ENCODE measurements at places on chromosomes 3 and 15. TPM values are rescaled to one million over a fixed set of nuclear protein-coding genes. Genes with fewer than 3 reads are reported as not detected.

The GOLGA8O gene
- polyA plus RNA-seq = 0.07 TPM

The FBXW12 gene
- not detected for polyA plus RNA-seq

The NFKBIZ gene
- polyA plus RNA-seq = 192 TPM

DNA sequence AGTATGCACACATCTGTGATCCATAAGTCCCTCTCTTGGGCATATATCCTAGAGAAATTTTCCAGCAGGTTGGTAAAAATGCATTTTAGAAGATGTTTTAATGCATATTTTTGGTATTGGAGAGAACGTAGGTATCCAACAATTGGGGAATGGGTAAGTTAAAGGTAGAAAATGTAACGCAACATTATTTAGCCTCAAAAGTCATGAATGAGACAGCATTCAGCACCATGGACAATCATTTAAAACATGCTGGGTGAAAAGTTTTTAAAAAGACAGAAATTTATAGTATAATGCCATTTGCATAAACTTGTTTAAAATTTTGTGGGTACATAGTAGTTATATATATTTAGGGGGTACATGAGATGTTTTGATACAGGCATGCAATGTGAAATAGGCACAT is 43.4 kb downstream of the TRIM69 start:
- DNase-seq = no peak

GRCh38 chr3:53181024-53181371 is 20.0 kb downstream of the PRKCD start:
- DNase-seq = no peak

DNA sequence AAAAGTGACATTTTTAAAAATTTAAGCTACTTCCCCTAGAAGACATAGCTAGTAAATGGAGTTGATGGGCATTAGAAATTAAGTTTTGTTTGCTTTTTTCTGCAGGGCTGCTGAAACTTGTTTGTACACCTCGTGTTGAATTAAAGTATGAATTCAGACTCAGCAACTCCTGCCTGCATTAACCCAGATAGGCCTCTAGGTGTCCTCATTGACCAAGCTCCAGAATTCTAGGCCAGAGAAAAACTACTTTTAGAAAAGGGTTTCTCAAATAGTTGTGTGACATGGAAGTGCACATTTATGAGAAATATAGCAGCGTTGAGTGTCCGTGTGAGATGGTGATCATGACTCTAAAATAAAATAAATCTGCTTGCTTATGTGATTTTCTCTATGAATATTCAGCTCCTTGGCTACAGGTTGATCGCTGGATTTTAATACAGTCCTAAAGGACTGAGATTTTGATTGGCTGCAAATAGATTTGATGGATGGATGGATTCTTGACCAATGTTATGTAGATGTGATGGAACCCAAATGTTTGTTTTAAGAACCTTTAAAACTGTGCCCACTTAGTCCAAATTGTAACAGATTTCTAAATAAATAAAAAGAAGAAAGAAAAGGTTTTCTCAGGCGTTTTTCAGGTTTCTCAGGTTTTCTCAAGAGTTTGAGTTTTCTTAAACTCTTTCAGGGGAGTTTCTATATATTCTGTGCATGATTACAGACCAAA is 39.4 kb upstream of the LMOD3 start:
- DNase-seq = peak; percentile 71

GRCh38 chr15:40063563-40064011 is 24.6 kb upstream of the SRP14 start:
- DNase-seq = no peak

DNA sequence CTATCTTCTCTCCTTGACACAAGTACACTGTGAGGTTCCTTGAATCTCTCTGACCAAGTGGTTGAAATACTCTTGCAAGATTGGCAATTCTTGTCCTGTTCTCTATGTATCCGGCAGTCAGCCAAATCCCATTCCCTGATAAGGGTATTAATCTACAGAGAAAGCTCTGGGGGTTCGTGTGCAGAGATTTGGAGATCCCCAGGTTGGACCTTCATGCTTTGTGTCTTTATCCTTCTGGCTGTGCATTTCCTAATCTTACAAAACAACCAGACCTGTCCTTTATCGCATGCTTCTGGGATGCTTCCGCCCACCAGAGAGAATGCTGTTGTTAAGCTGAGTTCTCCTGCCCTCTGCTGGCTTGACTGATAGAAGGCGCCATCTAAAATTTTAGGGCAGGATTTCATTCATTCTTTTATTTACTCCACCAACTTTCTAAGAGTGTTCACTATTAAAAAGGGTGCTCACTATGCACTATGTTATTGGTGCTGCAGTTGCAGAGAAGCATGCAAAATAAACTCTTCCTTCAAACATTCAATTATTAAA is 8.6 kb upstream of the SST start:
- peak; percentile 81 for DNase-seq

DNA sequence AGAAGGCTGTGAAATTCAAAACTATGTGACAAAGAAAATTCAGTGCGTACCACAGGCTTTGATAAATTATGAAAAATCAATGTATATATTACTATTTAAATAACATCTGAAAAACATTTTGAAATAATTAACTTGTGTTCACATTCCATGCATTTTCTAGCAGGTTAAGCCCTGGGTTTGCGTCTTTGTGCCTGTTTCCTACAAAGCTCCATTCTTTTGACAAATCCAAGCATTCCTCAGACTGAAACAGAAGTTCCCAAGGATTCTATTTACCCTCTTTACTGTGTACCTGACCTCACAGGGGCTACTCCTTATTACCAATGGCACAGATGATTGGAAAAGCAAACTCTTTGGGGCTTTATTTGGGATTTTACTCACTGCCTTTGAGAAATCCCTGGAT is 1.9 kb downstream of the PAQR9 start:
- no peak for DNase-seq

DNA sequence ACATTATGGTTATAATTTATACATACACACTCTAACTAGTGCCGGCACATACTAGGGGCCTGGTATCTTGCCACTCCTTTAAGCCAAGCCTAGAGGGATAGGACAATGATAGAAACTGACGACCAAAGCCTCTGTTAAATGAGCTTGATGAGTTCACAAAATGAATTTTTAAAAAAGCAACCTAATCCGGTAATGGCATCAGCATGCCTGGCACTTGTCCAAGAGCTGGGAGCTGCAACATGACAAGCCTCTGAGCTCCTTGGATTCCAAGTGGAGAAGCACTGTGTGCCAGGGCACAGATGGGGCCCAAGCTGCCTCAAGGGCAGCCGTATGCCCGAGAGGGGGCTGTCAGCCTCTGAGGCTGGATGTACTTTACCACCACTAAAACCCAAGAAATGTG is 9.7 kb downstream of the ETV5 start:
- DNase-seq = peak; percentile 62

GRCh38 chr3:24420224-24420623 is 74.4 kb downstream of the THRB start:
- DNase-seq = peak; percentile 15

DNA sequence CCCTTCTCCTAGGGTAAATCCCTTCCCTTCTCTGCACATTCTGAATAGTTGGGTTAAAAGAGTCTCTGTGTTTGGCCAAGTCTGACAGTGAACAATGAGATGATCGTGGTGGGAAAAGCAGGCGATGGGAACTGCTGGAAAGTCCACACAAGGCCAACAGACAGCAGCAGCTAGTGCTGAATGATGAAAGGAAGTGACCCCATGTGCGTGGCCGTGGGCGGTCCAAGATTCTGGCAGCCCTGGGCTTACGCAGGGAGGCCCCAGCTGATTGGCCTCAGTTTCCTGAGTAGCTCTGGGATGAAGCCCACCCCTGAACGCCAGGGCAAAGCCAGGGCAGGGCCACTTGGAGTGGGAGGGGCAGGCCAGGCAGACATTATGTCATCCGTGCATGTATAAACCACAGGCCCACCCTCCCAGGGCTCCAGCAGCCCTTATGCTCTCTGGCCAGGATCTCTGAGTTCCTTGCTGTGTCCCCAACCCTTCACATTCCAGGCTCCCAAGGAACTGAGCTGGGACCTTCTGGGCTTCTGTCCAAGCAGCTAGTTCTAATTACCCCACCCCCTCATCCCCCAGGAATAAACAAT is 57.8 kb downstream of the CDC25A start:
- DNase-seq = peak; percentile 60

DNA sequence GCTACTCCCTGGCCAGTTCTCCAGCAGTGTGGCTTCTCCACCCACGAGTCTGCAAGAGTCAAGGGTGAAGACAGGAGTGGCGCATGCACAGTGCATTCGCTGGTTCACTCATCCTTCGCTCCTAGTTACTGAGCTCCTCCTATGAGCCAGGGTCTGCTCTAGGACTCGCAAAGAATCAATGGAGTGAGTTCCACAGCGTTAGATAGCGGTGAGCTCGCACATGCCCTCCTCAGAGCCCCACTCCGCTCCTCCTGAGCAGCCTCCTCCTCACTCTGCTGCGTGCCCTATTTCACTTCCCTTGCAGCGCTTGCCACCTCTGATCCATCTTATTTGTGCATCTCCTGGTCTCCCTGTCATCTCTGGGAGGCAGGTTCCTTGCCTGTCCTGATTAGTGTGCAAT is 63.0 kb downstream of the NUP210 start:
- DNase-seq = no peak

- peak; percentile 35 for DNase-seq
Observed at GRCh38 chr3:126659915-126660886, 5.3 kb upstream of the TXNRD3 start.

GRCh38 chr3:94596887-94597566 is 534.2 kb downstream of the NSUN3 start:
- no peak for DNase-seq
